ENCODE measurements at places on chromosomes 1 and 21.

GRCh38 chr1:155134880-155135414, 705 bp upstream of the SLC50A1 start:
- no peak for DNase-seq

DNA sequence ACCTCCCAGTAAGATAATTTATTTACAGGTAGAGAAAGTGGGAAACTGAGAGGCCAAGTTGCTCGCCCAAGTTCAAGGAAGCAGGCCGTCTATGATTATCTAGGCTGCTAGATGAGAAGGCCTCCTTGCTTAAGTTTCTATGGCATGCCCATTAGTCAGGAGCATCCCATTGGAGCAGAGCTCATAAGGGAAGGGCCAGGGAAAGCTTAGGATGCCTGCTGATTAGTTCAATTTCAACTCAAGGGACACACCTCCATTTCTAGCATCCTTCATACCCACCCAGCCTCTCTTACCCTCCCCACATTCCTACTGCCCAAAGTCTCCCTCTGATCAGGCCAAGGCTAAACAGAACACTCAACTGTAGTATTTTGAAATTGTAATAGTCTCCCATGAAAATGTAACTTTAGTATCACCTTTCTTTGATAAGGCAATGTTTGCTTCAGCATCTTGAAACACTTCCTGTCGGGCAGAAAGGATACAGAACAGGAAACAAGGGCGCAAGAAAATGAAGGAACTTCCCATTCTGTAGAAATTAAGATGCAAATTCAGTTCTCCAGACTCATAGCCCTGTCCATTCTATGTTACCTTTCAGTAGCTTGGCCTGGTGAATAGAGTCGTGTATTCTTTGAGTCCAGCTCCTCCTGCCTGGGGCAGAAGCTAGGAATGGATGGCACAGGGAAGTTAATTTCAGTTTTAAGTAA, 46.3 kb upstream of the TARBP1 start:
- no peak for DNase-seq

- no peak for DNase-seq
Observed at GRCh38 chr1:168504064-168504837, 39.5 kb downstream of the XCL2 start.

- DNase-seq, result no peak
Observed at GRCh38 chr1:208595745-208596144, 351.6 kb upstream of the PLXNA2 start.

DNA sequence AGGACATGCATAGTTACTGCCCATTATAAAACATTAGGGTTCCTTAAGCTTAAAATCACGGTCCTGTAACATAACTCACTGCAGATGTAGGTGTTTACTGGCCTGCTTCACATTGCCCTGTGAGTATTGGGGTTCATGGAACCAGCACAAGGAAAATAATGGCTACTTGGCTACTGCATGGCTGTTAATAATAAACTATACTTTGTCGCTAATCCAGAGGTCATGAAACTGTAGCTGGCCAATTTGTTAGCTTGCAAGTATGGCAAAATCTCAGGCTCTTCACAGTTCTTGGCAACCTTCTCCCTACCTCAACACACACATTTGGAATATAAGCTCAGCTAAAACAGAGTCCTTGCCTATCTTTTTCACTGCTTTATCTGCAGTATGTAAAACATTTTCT, 274.0 kb upstream of the NR5A2 start:
- DNase-seq, result no peak

DNA sequence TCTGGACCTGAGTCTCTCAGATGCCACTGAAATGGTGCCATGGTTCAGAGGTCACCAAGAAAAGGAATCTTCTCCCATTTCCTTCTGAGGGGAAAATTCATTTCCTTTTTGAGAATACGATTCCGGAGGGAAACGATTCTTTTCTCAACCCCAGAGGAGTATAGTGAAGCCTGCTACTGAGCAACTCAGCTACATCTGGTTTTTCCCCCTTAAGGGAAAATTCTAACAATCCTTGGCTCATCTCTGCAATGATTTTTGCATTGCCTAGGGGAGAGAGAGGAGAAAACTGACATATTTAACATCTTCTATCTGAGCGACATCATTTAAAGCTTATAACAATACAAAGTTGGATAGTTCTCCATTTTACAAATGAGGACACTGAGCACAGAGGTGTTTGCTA, 22.4 kb upstream of the KANK4 start:
- no peak for DNase-seq

- DNase-seq, result no peak
Observed at GRCh38 chr1:153608742-153609584, 4.0 kb downstream of the S100A16 start.

GRCh38 chr1:99537886-99538617, 107.9 kb upstream of the PALMD start:
- no peak for DNase-seq

DNA sequence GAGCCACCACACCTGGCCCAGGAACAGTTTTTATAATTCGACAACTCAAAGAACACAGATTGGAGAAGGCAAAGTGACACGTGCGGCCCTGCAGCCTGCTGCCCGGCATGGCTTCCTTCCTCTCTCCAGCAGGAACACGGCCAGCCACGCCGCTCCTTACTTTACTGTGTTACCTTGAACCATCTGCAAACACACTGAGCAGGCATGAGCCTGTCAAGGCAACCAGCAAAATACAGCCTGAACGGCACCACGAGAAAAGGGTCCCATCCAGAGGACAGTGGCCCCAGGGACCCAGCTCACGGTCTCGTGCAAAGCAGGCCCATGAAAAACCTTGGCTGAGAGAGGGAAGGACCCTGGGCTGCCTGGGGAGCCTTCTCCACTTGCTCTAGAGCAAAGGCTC, 38.8 kb downstream of the NPHP4 start:
- no peak for DNase-seq

DNA sequence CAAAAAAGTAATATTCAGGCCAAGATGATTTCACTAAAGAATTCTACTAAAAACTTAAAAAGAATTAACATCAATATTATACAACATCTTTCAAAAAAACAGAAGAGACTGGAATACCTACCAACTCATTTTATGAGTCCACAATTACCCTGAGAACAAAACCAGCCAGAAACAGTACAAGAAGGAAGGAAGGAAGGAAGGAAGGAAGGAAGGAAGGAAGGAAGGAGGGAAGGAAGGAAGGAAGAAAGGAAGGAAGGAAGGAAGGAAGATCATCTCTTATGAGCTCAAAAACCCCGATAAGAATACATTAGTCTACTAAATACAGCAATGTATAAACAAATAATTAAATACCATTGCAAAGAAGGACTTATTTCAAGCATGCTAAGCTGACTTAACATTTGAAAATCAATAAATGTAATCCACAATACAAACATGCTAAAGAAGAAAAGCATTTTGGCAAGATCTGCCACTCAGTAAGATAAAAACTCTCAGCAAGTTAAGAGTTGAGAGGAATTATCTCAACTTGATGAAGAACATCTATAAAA, 149.9 kb upstream of the RGS18 start:
- DNase-seq, result no peak

- DNase-seq, result no peak
Observed at GRCh38 chr1:107871687-107872395, 93.1 kb downstream of the VAV3 start.

DNA sequence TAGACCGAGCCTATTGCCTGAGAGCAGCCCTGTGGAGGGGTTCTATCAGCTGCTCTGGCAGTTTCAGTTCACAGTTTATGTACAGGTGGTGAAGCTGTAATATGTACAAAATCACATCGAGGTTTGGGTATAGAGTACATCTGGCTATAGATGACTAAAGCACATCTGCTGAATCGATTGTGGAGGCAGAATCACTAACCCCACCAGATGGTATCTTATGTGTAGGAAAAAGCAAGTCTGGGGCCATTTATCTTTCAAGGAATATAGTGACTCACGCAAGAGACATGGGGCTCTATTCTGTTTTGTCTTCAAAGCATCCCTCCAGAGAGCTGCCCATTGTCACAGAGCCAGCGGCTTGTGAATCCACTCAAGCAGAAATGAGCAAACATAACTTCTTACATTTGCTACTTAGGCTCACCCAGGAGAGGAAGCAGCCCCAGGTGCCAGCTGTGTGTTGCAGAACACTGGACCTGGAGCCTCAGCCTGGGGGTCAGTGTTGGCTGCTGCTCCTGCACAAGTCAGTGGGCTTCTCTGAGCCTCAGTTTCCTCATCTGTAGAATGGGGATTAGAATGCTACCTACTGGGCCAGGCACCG, 21.3 kb downstream of the MIIP start:
- no peak for DNase-seq

- DNase-seq, result no peak
Observed at GRCh38 chr1:219092206-219092605, 81.5 kb upstream of the LYPLAL1 start.

DNA sequence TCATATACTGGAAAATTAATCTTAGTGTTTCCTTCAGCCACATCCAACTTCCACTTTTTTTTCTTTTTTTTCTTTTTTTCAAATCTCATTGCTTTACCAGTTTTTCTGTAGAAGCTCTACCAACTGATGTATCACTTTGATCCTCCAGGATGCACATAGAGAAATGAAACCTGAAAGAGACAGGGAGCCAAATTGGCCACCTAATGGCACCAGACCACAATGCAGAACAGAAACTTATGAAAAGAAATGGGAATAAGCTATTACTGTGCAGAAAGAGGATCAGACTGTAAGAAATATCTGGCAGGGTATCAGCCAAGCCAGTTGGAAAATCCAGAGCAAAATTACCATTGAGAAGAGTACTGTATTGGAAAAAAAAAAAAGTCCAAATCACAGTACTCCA, 1514.2 kb downstream of the MRPL39 start:
- DNase-seq, result no peak

DNA sequence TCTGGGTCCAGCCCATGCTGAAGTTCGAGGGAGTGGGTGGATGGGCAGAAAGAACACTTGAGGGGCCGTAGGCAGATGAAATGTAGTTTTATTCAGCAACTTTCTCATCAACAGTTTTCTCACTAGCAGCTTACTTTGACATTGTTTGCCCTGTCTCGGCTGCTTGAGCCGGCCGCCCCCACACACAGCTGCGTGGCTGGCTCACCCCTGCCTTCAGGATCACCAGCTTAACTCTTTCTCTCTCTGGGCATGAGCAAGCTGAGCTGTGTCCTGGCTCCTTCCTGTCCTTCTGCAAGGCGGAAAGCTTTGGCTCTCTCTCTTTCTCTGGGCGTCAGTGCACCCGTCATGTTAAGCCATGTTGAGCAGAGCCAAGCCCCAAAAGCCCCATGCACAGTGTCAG, 104.4 kb upstream of the GNG12 start:
- no peak for DNase-seq

- DNase-seq, result no peak
Observed at GRCh38 chr1:222736470-222736869, 532 bp upstream of the FAM177B start.

DNA sequence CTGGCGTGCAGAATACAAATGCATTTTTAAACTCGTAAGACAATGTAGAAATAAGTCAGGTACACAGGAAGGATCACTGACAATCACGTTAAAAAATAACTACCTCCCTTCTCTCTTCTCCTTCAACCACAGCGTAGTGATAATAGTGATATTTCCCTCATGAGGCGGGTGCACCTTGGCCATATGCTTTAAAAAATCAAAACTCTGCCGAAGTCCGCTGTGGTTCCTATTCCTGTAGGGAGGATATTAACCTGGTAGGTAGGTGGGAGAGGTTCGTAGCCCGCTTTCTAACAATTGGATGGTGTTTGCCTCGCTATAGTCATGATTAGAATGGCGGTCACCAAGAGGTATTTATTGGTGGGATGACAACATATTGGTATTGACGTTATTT, 732 bp downstream of the GREM2 start:
- no peak for DNase-seq

GRCh38 chr1:25169168-25169567, 63.1 kb downstream of the SYF2 start:
- DNase-seq, result no peak

DNA sequence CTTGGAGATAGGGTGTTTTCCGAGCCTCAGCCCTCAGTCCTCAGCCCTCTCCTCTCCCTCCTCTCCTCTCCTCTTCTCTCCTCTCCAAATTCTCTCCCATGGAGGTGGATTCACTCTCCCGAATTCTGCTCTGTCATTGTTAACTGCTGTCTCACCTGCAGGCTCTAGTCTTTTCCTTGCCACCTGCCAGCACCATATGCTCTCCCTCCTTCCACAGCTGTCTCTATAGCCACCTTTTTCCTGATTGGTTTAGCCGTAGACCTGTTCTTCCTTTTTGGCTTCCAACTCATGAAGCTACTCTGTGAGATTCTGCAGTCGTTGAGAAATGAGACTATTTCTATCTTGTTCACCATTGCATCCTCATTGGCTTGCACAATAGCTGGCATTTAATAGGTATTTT, 19.7 kb downstream of the COG2 start:
- DNase-seq, result no peak

DNA sequence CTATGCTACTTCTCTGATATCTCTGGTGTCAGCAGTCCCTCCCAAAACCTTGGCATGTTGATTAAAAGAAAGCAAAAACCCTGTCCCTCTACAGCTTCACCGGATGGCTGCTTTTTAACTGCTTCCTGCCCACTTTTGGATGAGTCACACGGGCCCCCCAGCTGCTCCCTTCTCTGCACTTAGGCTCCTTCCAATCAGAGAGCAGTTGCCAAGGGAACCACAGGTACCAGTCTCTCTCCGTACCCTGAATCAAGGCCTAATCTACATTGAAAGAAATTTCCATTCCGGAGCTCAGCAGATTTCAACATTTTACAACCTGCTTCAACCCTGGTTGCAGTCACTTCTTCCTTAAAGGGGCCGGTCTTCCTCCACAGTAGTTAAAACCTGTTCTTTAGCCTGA, 70.6 kb upstream of the GJB5 start:
- DNase-seq, result no peak

DNA sequence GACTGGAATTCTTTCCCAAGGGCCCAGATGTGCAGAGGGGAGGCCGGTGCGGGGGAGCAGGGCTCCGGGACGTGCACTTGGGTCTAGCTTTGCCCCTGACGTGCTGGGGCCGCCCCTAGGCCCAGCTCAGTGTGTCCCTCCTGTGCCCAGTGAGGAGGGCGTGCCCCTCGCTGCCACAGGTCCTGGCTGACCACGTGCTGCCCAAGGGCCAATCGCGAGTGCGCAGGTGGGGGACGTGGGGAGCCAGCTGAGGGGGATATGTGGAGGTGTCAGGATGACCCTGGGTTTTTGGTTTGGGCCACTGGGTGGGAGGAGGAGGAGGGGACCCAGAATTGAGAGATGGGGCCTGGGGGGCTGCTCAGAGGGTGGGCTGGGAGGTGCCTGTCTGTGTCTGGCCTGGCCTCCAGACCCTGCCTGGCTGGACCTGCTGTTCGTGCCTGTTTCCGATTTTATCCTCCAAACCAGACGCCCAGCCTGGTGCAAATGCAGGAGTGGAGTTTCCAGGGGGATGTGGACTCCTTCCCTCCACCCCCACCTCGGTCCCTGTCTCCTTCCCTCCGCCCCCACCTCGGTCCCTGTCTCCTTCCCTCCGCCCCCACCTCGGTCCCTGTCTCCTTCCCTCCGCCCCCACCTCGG, 6.1 kb upstream of the RNF223 start:
- DNase-seq, result no peak

DNA sequence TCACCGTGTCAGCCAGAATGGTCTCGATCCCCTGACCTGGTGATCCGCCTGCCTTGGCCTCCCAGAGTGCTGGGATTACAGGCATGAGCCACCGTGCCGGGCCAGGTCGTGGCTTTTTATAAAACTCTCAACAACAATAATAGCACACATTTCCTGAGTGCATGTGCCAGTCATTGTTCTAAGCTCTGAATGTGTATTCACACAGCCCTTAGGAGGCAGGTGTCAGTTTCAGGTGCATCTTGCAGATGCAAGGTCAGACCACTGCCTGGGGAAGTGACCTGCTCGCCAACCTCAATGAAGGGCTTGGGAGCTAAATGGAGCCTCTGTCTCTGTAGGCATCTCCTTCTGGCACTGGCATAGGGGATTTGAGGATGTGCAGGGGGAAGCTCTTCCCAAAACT, 1.6 kb upstream of the LEFTY2 start:
- no peak for DNase-seq
